ENCODE measurements at places on chromosomes 2 and 18.

GRCh38 chr2:112277596-112278220 is 2.3 kb downstream of the ZC3H6 start:
- DNase-seq, result no peak

DNA sequence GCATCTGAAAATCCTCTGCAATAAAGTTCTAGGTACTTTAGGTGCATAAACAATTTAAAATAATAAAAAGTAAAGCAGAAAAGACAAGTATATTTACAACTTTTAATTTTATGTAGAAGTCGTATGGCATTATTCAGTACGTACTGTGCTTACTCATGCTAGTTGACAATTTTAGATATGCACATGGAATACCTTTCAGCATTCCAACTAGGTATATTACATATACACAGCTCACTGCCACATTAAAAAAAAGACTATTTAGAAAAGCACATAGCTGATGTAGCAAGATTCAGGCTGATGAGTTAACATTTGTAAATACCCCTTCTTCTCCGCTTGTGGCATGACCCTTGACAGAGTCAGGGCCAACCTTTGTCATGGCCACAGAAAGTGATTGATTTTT is 171.2 kb downstream of the FBXO15 start:
- no peak for DNase-seq

DNA sequence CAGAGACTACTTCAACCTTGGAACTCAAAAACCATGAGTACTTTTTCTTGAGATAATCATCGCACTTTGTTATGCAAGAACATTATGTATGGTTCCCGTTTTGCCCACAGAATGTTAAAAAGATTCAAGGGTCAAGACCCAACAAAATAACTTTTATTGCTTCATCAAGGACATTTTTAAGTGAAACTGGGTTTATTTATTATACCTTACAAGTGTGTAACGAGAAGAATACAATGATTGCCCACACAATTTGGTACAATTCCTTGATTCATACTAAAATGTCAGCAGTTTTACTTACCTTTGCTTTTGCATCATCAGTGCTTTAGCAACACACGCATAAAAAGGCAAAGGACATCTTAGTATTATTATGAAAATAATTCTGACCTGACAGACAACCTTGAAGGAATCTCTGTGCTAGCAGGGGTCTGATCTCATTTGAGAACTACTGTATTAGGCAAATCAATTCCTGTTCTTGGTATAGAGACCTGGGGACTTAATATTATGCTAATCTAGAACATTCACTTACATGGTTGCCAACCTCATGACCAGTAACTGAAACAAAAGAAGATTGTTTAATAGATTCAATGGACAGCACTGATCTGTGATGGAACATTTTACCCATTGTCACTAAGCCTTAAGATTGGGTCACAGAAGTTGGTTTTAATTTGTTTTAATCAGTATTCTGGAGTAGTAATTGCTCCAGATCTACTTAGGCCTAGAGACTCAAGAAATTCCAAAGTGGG is 16.2 kb downstream of the CCDC88A start:
- no peak for DNase-seq

DNA sequence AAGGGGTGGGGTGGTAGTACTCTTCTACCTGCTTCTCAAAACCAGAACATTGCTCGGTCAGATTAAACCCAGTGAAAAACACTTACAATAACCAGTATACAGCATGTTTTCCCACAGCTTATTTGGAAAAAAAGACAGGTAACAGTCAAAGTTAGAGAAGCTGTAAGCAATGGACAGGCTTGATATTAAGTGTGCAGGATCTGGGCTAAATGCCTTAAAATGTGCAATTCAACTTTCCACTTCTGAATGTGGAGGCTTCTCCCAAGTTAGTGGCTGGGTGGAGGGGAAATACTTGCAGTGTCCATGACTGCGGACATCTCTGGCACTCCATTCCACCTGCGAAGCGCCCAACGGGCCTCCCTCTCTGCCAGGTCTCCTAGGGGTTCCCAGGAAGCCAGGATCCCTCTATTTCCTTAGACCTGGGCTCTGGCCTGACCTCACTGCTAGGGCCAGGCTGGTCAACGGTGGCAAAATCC is 5.3 kb downstream of the ZEB2 start:
- DNase-seq, result no peak

- no peak for DNase-seq
These were observed 61.4 kb downstream of the DYM start for GRCh38 chr18:49399003-49399402.

Measured in sciatic nerve (tissue), 2 donors.